Activated CD4-positive, alpha-beta memory T cell treated with anti-CD3 and anti-CD28 coated beads, Interleukin-2, amount 10 ng/mL, durations not matched to agents 7 days and 5 days (primary cell): ENCODE measurements at places on chromosomes 2 and 18. TPM values are rescaled to one million over a fixed set of nuclear protein-coding genes. Genes with fewer than 3 reads are reported as not detected.

DNA sequence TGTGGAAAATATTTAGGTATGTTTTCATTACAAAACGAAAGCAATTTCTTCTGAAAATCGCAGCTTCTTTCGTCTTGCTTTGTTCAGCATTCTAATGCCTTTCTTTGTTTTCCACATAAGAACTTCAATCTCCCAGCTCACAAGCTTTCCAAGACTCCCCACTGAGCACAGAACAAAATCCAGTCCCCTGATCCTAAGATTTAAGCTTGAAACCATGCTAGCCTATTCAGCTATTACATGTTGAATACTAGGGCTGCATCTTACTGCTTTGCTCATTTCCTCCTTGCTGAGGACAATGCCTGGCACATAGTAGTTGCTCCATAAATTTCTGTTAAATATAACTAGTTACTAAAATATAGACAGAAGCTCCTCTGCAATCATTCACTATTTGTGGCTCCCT is 160.6 kb downstream of the GALNT3 start:
- no peaks in the 10 kb centered on the region for H3K36me3 ChIP-seq
- H3K27ac ChIP-seq: no peak overlapping the region
- H3K27me3 ChIP-seq: no peaks in the 10 kb centered on the region
- no peak overlapping the region for H3K4me3 ChIP-seq
- H3K4me1 ChIP-seq: no peaks in the 10 kb centered on the region

GRCh38 chr2:72576861-72577260 is 249.0 kb downstream of the EXOC6B start:
- no peaks in the 10 kb centered on the region for H3K4me1 ChIP-seq
- H3K36me3 ChIP-seq: no peaks in the 10 kb centered on the region
- H3K27ac ChIP-seq: no peak overlapping the region
- H3K27me3 ChIP-seq: no peaks in the 10 kb centered on the region
- no peak for DNase-seq

DNA sequence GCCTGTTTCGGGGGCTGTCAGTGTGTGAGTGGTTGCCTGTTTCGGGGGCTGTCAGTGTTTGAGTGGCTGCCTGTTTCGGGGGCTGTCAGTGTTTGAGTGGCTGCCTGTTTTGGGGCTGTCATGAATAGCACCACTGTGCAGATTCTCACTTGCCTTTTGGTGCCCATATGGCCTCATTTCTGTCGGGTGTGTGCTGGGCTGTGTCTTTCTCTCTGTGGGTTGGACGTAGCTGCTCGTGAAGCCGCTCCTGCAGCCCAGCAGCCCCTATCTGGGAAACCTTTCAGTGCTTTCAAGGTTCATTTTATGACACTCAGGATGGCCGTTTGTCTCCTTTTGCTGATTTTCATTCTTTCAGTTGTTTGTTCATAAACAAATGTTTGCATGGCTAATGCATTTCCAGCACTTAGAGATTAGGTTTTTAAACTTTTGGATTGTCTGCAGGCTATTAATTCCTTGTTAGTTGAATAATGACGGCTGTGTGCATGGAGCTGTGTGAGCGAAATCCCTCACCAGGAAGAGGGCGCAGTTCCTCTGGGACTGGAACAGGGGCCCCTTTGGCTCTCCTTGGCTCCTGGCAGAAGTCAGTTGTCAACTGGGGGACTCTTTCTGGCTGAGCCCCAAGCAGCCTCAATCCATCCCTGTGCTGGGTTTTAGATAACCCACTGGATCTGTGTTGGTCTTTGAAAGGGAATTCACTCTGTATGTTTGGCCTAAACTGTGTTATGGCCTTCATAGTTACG is 10.8 kb downstream of the AGAP1 start:
- no peaks in the 10 kb centered on the region for H3K36me3 ChIP-seq
- peaks cover 30% of the 10 kb centered on the region for H3K27me3 ChIP-seq
- peaks cover 18% of the 10 kb centered on the region for H3K4me1 ChIP-seq
- H3K4me3 ChIP-seq: no peak overlapping the region
- no peak for DNase-seq
- H3K27ac ChIP-seq: no peak overlapping the region

- H3K4me1 ChIP-seq: no peaks in the 10 kb centered on the region
- no peak overlapping the region for H3K27ac ChIP-seq
- no peak overlapping the region for H3K4me3 ChIP-seq
- no peaks in the 10 kb centered on the region for H3K27me3 ChIP-seq
- DNase-seq: no peak
These were observed 115.5 kb upstream of the ITGA6 start for GRCh38 chr2:172311921-172312345.

GRCh38 chr2:160433466-160434140 is 60.0 kb downstream of the RBMS1 start:
- no peak for DNase-seq
- H3K4me1 ChIP-seq: peaks cover 35% of the 10 kb centered on the region
- H3K4me3 ChIP-seq: no peak overlapping the region
- H3K36me3 ChIP-seq: peaks cover 35% of the 10 kb centered on the region
- no peaks in the 10 kb centered on the region for H3K27me3 ChIP-seq

- no peaks in the 10 kb centered on the region for H3K27me3 ChIP-seq
- H3K36me3 ChIP-seq: no peaks in the 10 kb centered on the region
- no peak for DNase-seq
- peaks cover 12% of the 10 kb centered on the region for H3K4me1 ChIP-seq
- H3K27ac ChIP-seq: no peak overlapping the region
These were observed 10.8 kb downstream of the KHK start for GRCh38 chr2:27097341-27097740.

DNA sequence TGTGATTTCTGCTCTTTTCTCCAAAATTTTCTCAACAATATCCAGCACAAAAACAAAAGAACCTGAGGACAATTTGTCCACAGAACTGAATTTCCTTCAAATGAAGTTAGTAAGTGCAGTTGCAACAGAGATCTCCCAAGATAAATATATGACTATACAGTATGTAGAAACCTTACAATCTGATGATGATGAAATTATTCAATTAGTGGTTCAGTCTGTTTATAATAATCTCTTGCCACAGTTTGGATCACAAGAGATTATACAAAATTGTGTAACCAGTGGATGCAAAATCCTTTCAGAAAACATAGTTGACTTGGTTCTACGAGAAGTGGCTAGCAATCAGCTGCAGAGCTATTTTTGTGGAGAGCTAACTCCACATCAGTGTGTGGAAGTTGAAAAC is 68.7 kb downstream of the FSIP2 start:
- no peak overlapping the region for H3K4me3 ChIP-seq
- no peaks in the 10 kb centered on the region for H3K27me3 ChIP-seq
- no peak for DNase-seq
- H3K36me3 ChIP-seq: no peaks in the 10 kb centered on the region
- no peaks in the 10 kb centered on the region for H3K4me1 ChIP-seq

GRCh38 chr2:65026704-65027464 is 29.3 kb upstream of the CEP68 start:
- H3K4me3 ChIP-seq: no peak overlapping the region
- H3K27ac ChIP-seq: no peak overlapping the region
- H3K27me3 ChIP-seq: no peaks in the 10 kb centered on the region
- DNase-seq: no peak
- H3K36me3 ChIP-seq: peaks cover 10% of the 10 kb centered on the region
- peaks cover 14% of the 10 kb centered on the region for H3K4me1 ChIP-seq

- peak overlapping the region; percentile 82 for H3K27ac ChIP-seq
- H3K4me3 ChIP-seq: peak overlapping the region; percentile 6
- H3K27me3 ChIP-seq: no peaks in the 10 kb centered on the region
These were observed 402.9 kb downstream of the PARD3B start for GRCh38 chr2:204948024-204948763.

GNLY gene
- total RNA-seq: 599 TPM

- no peaks in the 10 kb centered on the region for H3K27me3 ChIP-seq
- H3K4me1 ChIP-seq: peaks cover 62% of the 10 kb centered on the region
- H3K4me3 ChIP-seq: peak overlapping the region; percentile 98
- H3K27ac ChIP-seq: peak overlapping the region; percentile 98
These were observed 983 bp downstream of the CXXC1 start for GRCh38 chr18:50286391-50287027.

SP5 gene
- not detected for total RNA-seq

DNA sequence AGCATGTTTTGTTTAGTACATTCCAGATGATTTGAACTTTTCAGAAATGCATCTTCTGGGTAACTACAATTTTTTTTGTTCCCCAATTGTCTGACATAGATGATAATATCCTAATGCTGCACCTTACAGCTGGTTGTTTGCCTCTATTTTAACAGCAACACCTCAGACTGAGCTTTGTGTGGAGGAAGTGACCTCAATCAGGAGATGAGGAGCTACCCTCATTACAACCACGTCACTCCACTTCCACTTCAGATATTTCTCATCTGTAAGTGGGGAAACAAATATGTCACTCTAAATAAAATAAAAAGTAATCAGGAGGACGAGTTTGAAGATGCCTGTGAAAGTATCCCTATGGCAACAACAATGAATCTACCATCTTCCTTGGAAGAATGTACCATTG is 12.1 kb upstream of the SRSF7 start:
- no peaks in the 10 kb centered on the region for H3K36me3 ChIP-seq
- H3K27ac ChIP-seq: no peak overlapping the region
- no peaks in the 10 kb centered on the region for H3K27me3 ChIP-seq

DNA sequence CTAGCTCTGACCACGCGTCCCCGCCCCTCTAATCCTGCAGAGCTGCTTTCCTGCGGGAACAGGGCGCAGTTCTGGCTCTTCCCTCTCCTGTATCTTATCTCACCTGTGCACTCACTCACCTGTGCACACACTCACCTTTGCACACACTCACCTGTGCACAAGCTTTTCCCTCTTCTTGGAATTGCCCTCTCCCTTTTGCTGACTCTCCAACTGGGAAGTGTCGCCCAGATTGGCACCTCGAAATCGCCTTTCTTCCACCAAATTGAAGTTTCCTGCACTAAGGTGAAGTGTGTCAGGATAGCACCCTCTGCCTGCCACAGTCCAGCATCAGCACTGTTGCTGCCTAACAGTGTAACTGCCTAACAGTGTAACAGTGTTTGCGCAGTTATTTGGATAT is 566 bp upstream of the CMPK2 start:
- H3K4me1 ChIP-seq: peaks cover 50% of the 10 kb centered on the region
- H3K4me3 ChIP-seq: peak overlapping the region; percentile 97
- H3K27ac ChIP-seq: peak overlapping the region; percentile 99
- DNase-seq: peak; percentile 55

- H3K36me3 ChIP-seq: no peaks in the 10 kb centered on the region
- no peaks in the 10 kb centered on the region for H3K4me1 ChIP-seq
- H3K4me3 ChIP-seq: no peak overlapping the region
These were observed 9.9 kb downstream of the GCKR start for GRCh38 chr2:27506587-27506986.

DNA sequence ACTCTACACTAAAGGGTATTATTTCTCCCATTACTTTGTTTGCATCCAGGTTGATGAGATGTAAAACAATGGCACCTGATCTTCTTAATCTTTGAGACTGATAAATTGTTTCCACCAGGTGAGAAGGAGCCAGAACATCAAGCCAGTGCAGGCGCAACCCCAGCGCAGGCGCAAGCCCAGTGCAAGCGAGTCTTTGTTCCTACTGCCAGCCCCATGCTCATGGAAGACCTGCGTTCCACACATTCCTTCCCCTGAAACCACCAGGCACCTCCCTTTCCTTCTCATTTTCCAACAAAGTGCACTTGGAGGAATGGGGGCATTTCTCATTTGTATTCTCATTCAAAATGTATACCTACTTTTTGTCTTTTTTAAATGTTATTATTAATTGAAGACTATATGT is 188.7 kb upstream of the SMAD2 start:
- H3K4me3 ChIP-seq: no peak overlapping the region
- H3K27ac ChIP-seq: no peak overlapping the region
- no peak for DNase-seq

GRCh38 chr2:145622285-145622684 is 1102.4 kb upstream of the ZEB2 start:
- no peak overlapping the region for H3K27ac ChIP-seq
- H3K27me3 ChIP-seq: no peaks in the 10 kb centered on the region
- no peaks in the 10 kb centered on the region for H3K4me1 ChIP-seq
- DNase-seq: no peak

COBLL1 gene
- not detected for total RNA-seq

DNA sequence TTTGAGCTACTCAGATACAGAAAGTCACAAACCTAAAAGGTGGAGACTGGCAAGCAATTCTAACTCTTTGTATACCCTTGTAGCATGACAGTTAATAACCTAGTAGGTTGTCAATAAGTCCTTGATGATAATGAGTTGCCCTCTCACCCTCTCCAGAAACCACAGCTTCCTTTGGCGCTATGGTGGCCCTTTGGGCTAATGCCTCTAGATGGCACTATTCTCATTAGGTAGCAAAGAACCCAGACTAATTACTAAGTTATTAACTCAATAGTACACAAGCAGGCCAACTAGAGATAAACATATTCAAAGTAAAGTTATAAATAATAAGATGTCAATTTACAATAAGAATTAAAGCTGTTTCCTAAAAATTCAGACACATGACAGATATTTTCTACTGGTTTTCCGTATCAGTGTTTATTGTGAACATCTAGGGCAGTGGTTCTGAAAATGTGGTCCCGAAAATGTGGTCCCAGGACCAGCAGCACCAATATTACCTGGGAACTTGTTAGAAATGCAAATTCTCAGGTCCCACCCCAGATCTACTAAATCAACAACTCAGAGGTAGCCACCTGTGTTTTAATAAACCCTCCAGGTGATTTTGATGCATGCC is 41.1 kb downstream of the LDAH start:
- no peak overlapping the region for H3K4me3 ChIP-seq
- peaks cover 12% of the 10 kb centered on the region for H3K36me3 ChIP-seq
- H3K27ac ChIP-seq: no peak overlapping the region
- H3K27me3 ChIP-seq: no peaks in the 10 kb centered on the region

- H3K4me3 ChIP-seq: no peak overlapping the region
- peaks cover 59% of the 10 kb centered on the region for H3K4me1 ChIP-seq
- no peaks in the 10 kb centered on the region for H3K27me3 ChIP-seq
- DNase-seq: peak; percentile 44
- peak overlapping the region; percentile 75 for H3K27ac ChIP-seq
These were observed 66.9 kb upstream of the RBM44 start for GRCh38 chr2:237731663-237732062.
